Thymus (tissue), 14 donors: ENCODE measurements at places on chromosomes 2 and 18.

DNA sequence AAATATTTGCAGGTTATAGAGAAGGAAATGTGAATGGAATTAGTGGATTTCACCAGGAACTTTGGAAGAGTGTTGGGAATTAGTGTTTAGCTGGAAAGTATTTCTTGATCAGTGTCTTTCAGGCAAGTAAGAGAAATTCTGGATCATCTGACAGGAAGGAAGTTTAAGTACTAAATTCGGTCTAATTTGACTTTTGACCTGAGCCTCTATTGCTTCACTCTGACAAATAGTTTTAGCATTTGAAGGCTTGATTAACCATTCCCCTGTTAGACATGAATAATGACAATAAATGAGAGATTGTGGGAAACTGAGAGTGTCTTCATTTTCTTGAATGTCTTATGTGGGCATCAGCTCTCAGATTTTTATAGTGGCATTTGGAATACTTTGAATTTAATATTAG lies 16.0 kb downstream of the CCNT2 start:
- no peak for DNase-seq

GRCh38 chr2:240422658-240423329 lies 12.7 kb upstream of the GPC1 start:
- DNase-seq = no peak

DNA sequence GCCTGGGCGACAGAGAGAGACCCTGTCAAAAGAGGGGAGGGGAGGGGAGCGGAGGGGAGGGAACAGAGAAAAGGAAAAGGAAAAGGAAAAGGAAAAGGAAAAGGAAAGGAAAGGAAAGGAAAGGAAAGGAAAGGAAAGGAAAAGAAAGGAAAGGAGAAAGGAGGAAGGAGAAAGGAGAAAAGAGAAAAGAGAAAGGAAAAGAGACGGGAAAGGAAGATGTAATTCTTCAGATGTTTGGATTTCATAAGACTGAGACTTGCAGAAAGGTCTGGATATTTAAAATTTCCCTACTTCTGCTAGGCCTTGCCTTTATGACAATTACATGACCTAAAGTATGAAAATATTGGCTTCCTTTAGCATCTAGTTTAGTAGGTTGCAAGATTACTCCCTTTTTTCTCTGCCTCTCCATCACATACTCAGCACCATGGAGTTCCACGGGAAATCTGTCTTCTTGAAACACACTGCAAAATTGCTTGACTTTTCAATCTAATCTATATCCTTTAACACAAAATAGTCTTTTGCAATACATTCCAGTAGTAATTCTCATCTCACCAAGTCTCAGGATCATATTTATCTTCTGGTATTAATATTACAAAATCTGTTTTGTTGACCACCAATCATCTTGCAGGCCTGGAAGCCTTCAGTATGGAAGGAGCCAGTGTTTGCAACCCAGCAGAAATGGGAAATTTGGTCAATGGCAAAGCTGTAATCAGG lies 383.5 kb downstream of the ZEB2 start:
- no peak for DNase-seq

- DNase-seq = peak; percentile 66
These were observed 25.4 kb upstream of the OTOF start for GRCh38 chr2:26503231-26503880.

DNA sequence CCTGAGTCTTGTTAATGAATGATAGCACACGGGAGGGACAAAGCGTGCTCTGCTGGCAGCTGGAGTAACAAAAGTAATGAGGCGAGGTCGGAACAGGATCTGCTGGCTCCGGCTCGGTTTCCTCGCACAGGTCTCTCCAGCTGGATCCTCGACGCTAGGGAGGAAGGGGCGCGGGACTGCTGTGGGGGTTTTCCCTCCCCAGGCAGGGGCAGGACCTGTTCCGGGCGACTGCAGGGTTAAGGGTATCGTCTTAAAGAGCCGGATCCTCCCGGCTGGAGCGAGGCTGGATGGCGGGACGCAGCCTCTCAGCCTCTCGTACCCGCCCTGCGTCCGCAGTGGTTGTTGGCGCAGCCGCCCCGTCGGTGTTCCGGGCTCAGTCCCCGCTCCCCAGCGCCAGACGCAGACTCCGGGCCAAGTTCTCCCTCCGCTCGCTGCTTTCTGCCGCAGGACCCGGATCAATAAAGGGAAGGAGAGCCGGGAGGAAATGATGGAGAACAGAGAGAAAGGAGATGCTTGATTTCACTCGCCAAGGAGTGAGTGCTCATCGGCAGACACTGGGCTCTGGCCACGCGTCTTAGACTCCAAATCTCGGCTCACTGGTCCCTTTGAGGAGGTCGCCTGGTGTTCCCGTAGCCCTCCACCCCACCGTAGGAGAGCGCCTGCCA lies 1.1 kb upstream of the LIPG start:
- no peak for DNase-seq

DNA sequence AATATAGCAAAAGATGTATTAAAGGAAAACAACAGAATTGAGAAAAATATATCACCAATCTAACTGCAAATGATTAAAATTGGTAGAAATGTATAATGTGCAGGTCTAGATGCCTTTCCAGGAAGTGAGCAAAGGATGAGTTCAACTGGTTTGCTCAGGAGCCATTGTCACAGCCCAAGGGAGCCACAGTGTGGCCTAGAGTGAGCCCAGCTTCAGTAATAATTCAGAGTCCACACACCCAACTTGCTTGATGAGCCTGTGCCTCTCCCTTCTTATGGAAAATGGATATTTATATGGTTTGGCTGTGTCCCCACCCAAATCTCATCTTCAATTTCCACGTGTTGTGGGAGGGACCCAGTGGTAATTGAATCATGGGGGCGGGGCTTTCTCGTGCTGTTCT lies 92.2 kb upstream of the ASAP2 start:
- DNase-seq = no peak

DNA sequence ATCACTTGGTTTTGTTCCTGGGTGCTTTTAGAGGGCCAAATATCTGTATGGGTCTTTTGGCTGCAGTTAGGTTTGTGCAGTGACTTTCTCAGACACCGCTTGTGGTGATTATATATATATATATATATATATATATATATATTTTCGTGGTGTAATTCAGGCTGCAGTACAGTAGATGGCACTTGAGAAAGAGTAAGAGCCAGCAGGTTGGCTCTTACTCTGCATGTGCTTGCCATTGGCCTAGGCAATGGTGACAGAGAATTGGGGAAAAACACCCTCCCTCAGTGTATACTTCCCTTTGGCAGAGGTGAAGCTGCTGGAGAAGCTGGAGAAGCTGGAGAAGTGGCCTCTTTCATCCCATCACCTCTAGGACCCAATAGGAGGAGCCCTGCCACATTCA lies 22.2 kb upstream of the MYL1 start:
- no peak for DNase-seq
